Fibroblast of skin of scalp (primary cell): ENCODE measurements at places on chromosomes 7 and 10.
A peak's percentile ranks its signal among the peaks of the same experiment; 100 is the strongest.

DNA sequence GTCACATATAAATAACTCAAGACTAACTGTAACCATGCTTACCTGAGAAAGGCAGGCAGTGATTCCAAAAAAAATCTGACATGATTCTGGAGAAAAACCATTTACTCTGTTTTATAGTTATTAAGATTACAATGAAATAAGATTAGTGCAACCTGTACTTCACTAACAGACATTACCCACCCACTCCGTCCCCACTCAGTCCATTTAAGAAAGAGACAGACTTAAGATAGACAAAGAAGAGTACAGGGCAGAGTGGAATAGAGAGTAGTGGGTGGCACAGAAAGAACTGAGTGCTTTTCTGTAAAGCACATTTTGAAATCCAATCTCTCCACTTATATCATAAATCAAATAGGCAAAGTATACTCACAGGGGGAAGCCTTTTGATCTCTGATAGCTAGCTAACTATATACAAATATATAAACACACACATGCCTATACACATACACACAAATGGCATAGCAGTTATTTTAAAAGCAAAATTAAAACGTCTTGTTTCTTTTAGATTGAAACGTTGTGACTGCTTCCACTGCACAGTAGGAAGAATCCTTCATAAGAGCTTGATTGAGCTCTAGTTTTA lies 11.9 kb downstream of the PAXIP1 start:
- no peak for DNase-seq

- DNase-seq, result peak; percentile 20
These were observed 1.8 kb downstream of the BRI3 start for GRCh38 chr7:98283127-98283886.

DNA sequence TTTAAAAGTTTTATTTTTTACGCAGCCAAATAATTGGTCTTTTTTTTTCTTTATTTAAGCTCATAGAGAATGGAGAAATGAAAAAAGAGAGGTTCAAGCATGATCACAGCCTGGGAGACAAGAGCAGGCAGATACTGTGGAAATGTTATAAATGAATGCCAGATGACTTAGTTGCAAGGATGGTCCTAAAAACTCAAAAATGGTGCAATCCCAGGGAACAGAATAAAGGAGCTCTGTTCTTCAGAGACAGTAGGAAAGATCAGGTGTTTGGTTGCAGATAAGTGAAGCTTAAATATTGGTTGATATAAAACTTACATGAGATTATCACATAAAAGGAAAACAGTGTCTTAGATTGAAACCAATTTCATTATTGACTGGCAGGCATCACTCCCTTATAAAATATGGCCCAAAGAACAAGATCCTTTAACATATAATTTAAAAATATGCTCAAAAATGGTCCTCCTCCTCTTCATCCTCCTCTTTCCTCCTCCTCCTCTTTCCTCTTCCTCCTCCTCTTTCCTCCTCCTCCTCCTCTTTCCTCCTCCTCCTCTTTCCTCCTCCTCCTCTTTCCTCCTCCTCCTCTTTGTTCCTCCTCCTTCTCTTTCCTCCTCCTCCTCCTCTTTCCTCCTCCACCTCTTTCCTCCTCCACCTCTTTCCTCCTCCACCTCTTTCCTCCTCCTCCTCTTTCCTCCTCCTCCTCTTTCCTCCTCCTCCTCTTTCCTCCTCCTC lies 18.6 kb downstream of the GNAT3 start:
- no peak for DNase-seq

- no peak for DNase-seq
These were observed 181.3 kb downstream of the PTPRN2 start for GRCh38 chr7:158406364-158406763.

DNA sequence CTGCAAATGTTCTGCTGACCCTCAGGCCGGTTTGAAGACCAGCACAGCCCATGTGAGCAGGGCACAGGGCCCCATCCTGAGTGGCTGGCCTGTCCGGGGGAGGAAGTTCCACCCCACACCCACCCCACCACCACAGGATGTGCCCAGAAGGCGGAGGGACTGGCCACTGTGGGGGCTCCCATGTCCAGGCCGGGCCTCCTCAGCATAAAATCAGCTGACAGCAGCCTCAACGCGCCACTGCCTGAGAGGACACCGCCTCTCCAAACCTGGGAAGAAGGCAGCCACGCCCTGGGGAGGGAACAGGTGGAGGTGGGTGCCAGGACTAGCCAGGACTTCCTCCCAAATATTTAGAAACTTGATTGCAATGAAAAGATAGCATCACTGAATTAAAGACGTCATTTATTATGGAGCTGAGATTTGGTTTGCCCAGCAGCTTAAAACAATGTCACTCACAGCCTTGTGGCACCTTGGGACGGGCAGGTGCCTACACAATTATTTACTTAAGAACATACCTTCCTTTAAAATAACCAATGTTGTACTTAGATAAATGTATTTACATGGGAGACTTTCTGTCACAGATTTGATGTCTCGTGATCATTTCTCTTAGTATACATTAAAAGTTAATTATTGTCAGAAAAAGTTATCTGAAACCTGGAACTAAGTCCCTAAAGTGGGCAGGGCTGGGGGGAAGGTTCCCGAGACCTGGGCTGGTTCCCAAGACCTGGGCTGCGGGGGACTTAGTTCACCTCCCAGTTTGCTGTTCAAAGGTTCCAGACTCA lies 27.3 kb upstream of the FAM20C start:
- DNase-seq, result no peak

- DNase-seq, result no peak
These were observed 134.4 kb upstream of the UNC5B start for GRCh38 chr10:71077796-71078453.

DNA sequence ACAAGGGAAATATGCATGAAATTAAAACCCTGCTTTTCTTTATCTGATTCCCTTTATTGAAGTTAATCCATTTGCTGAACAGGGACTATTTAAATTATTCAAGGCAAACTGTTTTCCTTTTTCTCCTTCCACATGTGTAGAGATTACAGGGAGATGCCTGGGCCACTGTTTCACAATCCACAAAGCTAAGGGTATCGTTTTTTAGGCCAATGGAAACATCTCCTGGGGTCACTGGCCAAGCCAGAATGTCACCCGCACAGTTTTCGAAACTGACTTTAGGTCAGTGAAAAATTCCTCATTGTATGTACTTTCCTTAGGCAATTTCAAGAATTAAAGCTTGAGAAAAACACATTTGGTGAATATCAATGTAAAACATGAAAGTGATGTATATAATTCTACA lies 259.2 kb upstream of the BMPER start:
- no peak for DNase-seq

DNA sequence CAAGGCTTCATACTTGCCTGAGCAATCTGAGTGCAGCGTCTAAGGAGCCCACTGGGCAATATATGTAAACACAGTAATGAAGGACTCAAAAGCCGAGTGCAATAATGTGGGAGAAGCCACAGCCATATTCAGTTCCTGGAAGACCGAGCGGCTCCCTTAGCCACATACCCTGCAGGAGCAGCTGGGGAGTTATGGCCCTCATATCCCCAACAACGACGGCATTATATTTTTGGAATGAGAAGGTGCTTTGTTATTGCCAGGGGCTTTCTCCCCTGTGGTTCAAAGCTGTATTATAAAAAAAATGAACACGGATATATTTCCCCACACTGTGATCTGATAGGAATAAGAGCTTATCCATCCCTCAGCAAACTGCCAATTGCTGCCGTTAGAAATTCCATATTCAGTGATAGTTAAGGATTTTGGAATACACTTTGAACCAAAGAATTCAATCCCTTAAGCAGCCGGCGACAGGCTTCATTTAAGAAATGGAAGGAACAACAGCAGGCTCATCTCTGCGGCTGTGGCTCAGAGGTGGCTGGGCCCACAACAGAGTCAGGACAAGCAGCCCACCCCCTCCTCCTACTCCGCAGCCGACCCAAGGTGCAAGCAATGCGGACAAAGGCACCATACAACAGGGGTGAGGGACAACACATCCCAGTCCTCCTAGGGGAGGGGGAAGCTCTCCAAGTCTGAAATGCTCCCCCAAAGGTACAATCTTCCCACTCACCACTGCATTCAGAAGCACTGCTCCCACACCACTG lies 77.2 kb downstream of the TNS3 start:
- no peak for DNase-seq

DNA sequence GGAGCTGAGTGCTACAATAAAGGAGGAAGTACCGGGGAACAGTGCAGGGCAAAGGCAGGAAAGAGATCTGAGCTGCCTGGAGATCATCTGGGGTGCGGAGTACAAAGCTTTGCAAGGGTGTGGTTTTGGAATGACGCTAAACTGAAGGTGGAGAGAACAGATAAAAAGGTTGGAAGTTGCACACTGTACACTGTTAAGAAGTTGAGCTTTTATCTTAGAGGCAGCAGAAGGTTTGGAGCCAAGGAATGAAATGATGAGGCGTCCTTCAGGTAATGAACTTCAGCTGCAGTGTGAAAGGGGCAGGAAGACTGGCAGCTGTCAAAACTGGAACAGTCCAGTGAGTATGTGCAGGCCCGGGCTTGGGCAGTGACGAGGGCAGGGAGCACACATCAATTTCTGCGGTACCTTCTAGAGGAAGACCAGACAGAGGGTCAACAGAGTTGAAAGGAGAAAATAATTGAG lies 7.2 kb upstream of the ANKRD61 start:
- no peak for DNase-seq

GRCh38 chr10:87064651-87065050 lies 30.0 kb downstream of the GLUD1 start:
- no peak for DNase-seq

DNA sequence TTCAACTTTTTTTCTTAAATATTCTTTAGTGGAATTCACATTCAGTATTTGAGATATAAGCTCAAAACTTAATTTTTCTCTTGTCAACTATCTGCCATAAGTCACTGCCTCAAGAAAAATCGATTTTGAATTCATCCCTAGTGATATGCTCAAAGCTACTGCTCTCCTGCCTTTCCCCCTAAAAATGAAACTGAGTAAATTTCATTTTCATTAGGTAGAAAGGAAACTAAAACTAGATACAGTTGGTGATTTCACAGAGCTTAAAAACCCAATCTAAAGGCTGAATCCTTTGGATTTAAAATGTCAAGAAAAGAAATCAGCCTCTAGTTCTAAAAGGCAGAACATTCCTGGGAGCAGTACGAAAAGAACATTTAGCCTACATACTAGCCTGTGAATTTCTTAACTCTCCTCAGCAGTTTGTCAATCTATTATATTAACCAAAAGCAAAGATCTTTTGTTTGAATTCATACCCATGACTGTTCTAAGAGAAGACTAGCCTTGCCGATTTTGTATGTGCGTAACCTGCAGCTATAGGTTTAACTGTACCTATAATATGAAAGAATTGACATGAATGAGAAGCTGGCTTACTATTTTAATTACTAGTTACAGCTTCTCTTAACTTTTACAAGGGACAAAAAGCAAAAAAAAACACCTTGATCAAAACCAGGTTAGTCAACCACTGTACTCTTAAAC lies 4.9 kb upstream of the FAM53B start:
- DNase-seq, result no peak

DNA sequence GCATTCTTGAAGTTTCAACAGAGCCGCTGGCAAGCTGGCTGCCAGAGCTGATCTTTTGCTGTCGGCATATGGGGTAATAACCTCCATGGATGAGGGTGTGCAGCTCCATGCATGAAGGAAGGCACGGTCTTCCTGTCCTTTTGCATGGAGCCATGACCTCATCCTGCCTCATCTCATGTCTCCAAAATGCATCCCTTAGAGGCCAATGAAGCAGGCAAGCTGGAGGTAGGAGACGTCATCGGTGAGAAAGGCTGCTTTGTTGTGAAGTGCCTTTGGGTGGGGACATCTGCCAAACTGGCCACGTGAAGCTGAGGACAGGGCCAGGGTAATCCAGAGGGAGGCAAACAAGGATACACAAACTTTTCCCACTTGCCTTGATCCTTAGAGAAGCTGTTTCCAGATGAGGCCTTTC lies 161.5 kb upstream of the TBX20 start:
- no peak for DNase-seq

DNA sequence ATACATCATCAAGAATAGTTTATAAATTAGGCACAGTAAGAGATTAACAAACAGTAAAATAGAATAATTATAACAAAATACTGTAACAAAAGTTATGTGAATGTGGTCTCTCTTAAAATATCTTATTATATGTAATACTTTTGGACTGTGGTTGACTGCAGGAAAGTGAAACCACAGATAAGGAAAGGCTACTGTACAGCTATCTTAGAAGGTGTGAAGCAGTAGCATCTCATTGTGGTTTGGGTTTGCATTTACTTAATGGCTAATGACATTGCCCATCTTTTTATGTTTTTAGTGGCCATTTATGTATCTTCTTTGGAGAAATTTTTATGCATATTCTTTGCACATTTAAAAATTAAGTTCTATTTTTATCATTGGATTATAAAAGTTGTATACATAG lies 296.4 kb upstream of the MAGI2 start:
- DNase-seq, result no peak

- DNase-seq, result peak; percentile 98
These were observed 45.5 kb downstream of the MYOF start for GRCh38 chr10:93436591-93437085.

GRCh38 chr7:27689591-27690164 lies 27.0 kb upstream of the HIBADH start:
- DNase-seq, result no peak

GRCh38 chr7:93574646-93575554 lies at the start of gene CALCR:
TSS of gene CALCR (minus strand) at chr7:93574724. CDS start at chr7:93486981, 87,743 bp downstream.
- DNase-seq, result no peak

GRCh38 chr10:109308971-109309370 lies 614.3 kb downstream of the XPNPEP1 start:
- no peak for DNase-seq

DNA sequence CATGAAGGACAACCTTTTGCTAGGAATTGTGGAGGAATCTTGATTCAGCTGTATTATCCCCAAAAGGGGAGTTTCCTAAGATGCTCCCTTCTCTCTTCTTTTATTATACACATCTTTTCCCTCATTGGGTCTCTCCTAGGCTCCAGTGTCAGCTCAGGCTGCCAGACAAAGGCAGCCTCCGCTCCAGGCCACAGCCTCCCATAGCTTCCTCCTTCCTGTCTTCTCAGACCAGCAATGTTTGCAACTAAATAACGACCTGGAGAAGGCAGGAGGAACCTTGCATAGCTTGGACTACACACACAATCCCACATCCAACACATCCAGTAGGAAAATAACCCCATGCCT lies 12.3 kb downstream of the SFXN3 start:
- no peak for DNase-seq

GRCh38 chr7:39721919-39722597 lies 98.7 kb downstream of the RALA start:
- no peak for DNase-seq

- DNase-seq, result no peak
These were observed 25.5 kb upstream of the CAPZA2 start for GRCh38 chr7:116836911-116837310.

GRCh38 chr7:48035967-48036478 lies 680 bp downstream of the C7orf57 start:
- DNase-seq, result no peak
